ENCODE measurements at places on chromosomes 3 and 15.

DNA sequence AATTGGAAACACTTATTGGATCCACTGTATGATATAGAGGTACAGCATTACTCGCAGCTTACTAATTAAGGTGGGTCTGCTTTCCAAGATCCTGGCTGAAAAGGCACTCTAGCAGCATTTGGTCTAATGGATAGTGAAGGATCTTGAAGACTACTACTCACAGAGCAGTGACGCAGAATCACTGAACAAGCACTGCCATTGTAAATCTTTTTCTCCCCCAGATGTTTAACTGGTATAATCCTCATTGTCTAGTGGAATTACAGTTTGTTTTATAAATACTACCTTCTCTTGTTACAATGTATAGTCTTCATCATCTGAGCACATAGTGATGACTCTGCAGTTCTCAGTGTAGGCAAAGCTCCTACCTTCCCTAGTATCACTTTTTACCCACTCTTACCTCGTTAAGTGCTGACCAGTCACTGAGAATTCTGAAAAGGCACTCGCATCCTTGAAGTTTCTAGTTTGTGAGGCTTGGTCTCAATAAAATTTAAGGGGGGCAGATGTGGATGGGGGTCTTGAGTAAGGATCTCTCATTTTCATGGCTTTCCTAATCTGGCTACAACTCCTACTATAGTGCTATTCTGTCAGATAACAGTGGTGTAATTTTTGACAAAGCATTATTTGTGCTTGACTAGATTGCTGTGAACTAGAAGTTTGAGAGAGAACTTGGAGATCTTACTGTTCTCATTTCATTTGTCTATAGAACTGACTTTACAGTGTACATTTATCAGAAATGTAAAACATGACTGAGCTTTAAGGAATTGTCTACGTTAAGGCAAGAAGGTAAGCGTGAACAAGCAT is 23.2 kb downstream of the MAPK6 start:
- no peak for DNase-seq

- no peak for DNase-seq
Measured at GRCh38 chr3:42546691-42547213, 35.0 kb downstream of the SEC22C start.

DNA sequence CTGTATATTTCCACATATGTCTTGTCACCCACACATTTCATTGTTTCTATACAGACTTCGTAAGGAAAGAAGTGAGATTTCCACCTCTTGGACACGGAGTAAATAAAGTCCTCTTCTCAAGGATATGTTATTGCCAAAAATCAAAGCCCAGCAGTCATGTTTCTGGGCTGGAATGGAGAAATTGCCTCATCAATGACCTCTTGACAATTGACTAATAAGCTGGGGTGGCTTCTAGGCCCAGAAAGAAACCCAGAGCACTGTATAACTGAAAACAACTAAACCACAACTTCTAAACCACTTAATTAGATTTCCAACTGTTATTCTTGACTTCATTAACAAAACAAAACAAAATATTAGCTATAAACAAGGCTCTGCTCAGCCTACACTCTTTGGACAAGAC is 56.4 kb upstream of the SLC24A5 start:
- no peak for DNase-seq

- DNase-seq = no peak
Measured at GRCh38 chr3:16929311-16929710, 44.6 kb downstream of the PLCL2 start.

- peak; percentile 76 for DNase-seq
Measured at GRCh38 chr15:92714477-92715401, 59.2 kb upstream of the FAM174B start.

GRCh38 chr15:92843326-92843725 is 56.8 kb upstream of the CHD2 start:
- DNase-seq = no peak

DNA sequence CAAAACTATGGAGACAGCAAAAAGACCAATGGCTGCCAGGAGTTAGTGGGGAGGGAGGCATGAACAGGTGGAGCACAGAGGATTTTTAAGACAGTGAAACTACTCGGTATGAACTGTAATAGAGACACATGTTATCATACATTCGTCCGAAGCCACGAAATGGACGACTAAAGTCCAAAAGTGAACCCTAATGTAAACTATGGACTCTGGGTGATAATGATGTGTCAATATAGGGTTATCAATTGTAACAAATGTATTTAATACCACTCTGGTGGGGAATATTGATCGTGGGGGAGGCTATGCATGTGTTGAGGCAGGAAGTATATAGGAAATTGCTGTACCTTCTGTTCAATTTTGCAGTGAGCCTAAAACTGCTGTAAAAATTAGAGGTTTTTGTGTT is 107.0 kb downstream of the CPN2 start:
- no peak for DNase-seq

- DNase-seq = no peak
Measured at GRCh38 chr15:68205954-68206539, 915 bp upstream of the CALML4 start.

DNA sequence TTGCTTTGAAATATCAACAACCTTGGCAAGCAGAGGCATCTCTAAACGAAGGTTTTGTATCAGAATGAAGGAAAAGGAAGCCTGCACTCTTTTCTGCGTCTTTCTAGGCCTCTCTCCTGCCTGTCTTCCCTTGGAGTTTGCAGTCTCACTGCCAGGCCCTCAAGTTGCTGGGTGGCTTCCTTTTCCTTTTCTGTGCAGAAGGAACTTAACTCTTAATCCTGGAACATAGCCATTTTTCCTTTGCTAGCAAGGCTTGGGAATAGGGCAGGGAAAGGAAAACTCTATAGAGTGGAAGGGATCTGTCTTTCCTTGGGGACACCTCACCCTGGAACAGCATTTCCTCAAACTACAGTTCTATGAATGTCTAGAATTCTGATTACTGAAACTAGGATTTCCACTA is 32.8 kb downstream of the TLNRD1 start:
- DNase-seq = no peak

DNA sequence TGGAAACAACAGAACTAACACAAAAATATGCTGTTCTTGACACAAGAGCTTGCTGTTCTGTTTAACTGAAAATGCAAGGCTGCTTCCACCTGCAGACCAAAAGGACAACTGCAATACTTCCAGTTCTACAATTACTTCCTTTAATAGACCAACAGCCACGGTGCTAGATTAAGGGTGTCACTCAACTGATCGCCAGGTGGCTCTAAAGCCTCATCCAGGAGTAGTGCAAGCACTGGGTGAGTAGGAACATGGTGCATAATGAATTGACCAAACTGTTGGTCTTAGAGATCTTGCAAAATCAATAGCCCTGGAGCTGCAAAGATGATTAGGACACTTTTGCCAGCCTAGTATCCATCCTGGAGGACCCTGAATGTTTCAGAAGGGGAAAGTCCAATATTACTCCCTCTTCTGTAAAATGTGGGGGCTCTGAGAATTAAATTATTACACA is 3.6 kb upstream of the CLDN16 start:
- peak; percentile 12 for DNase-seq

DNA sequence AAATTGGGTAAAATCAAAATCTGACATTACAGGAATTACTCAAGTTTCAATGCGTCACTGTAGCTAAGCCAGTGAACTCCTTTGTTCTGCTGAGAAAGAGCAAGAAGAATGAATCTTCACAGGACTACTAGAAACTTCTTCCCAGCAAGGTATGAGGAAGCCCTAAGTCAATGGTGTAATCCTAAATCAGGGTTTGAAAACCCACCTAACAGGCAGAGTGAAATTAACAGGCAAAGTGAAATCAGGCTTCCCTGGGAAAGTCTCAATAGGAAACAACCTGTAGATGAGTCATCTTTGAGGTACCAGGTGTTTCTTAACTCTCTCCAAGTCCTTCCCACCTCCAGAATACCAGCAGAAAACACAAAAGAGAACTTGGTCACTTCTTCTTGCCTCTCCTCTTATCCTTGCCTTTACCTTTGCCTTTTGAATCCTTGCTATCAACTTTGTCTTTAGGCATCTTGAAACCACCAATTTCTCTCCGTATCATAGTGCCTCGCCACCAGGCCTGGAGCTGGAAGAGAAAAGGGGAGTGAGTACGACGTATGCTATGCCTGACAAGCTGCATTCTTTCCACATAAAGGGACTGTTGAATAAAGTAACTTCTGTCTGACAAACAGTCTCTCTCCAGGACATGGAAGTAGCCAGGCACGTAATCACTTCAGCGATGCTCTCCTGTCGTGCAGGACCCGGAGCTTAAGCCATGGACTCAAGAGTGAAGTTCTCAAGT is 60.6 kb upstream of the RPL35A start:
- no peak for DNase-seq

GRCh38 chr3:19073341-19074105 is 74.8 kb upstream of the KCNH8 start:
- DNase-seq = no peak

DNA sequence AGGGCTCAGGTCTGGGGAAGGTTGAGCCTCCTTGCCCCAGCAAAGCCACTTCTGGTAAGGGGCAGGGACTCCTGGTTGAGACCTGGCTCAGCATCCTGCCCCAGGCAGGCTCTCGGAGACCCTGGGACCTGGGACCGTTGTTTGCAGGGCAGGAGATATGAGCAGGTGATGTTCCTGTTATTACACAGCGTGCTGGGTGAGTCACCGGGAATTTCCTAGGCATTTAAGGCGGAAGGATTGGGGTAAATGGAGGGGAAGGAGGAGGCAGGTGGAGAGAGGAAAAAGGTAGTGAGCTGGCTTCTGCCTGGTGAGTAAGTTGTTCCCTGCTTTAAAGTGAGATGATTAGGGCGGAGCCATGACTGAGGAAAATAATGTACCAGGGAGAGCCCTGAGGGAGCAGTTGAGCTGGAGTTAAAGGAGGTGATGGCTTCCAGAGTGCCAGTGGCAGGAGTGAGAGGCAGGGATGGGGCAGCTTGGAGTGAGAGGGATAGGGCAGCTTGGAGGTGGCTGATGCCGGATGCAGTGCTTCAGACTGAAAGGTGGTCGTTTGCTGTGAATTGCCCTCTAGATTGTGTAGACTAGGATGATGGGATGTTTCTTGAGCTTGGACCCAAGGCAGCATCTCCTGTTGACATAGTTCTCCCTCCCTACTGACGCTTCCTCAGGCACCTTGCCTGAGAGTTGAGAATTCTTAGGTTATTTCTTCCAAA is 79.4 kb downstream of the AAGAB start:
- DNase-seq = peak; percentile 26

DNA sequence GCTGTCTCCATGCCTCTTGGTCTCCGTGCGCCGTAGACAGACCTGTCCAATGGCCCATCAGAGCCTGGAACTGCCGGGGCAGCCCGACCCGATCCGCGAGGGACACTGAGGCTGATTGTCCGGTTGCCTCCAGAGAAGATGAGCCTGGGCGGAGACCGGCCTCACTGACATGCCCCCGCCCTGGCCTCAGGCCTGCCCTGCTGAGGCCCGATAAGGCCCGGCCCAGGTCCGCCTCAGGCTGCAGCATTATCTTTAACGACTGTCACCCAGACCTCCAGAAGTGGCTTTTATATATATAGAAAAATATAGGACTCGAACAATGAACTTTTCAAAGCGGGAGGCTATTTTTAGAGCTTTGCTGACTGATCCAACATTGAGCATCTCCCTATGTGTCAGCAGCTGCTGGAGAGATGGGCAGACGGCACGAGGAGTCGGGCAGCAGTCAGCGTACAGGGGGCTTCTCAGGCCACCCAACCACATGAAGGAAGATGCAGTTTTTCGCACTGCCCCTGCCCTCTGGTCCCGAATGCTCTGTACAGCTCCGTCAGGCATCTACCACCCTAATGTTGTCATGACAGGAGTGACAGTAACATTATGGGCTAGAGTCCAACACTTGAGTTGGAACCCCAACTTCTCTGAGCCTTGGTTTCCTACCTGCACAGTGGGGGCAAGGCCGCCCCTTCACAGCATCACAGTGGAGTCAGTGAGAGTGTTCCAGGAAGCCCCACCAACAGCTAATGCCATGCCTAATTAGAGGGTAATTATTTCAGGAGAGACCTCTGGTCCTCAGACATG is 112.0 kb upstream of the RPL32 start:
- no peak for DNase-seq

DNA sequence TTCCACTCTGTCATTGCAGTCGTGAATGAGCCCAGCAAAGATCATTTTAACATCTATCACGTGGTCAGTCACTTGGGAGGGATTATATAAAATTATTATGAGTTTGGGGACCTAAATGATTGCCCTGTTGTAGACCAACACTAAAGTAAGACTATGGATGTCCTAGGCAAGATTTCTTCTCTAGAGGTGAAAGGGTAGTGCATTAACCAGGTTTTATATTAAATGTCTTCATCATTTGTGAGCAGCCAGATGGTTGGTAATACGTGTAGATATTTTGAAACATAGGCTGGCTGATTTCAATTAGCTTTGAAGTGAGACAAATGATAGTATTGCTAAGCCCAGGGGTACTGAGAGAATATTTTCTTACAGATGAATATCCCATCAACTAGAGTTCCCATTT is 150.3 kb upstream of the TSPAN3 start:
- no peak for DNase-seq
